ENCODE measurements at places on chromosomes 16 and 17.

GRCh38 chr16:25012525-25012991 is 2.6 kb downstream of the ARHGAP17 start:
- no peak for DNase-seq

DNA sequence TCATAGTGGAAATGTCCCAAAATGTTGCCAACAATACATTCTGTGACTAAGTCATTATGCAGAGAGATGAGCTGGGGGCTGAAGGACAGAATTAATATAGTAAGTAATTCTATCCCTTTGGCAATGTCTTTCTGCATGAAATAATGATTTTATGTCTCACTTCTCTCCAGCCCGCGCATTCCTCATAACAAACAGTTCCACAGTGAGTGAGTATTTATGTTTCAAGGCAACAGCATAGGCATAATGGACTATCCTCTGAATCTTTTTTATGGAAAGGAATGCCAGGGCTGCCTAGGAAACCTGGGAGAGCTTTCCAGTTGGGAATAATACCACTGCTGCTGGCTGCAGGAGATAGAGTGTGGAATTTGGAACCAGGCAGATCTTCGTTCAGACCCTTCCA is 477.7 kb downstream of the HS3ST4 start:
- DNase-seq: no peak

GRCh38 chr16:17223576-17223975 is 247.2 kb downstream of the XYLT1 start:
- no peak for DNase-seq

GRCh38 chr16:4801051-4801961 is 1.1 kb downstream of the ROGDI start:
- no peak for DNase-seq

DNA sequence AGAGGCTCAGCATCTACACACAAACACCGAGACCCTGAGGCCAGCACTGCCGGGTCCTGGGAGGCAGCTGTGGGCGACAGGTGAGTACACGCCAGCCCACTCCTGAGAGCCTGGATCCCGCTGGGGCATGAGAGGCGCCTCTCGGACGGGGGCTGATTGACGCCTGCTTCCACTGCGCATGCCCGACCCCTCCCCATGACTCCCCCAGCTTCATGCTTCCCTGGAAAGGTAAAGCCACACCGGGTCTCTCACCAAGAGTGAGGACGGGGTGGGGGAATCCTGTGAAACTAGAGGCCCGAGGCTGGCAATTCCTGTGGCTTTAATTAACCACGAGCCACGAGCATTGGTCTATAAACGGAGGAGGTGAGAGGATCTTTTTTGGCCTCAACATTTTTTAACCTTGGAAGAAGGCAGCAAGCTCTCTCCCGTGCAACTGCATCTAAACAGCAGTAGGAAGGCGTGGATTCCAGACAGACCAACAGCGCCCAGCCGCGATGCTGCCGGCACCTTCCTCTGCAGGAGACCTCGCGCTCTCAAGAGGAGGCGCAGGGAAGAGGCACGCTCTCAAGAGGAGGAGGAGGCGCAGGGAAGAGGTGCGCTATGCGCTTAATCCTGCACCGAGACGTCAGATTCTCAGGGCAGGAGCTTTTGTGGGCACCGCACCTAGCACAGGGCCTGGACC is 71.8 kb upstream of the METRNL start:
- no peak for DNase-seq

DNA sequence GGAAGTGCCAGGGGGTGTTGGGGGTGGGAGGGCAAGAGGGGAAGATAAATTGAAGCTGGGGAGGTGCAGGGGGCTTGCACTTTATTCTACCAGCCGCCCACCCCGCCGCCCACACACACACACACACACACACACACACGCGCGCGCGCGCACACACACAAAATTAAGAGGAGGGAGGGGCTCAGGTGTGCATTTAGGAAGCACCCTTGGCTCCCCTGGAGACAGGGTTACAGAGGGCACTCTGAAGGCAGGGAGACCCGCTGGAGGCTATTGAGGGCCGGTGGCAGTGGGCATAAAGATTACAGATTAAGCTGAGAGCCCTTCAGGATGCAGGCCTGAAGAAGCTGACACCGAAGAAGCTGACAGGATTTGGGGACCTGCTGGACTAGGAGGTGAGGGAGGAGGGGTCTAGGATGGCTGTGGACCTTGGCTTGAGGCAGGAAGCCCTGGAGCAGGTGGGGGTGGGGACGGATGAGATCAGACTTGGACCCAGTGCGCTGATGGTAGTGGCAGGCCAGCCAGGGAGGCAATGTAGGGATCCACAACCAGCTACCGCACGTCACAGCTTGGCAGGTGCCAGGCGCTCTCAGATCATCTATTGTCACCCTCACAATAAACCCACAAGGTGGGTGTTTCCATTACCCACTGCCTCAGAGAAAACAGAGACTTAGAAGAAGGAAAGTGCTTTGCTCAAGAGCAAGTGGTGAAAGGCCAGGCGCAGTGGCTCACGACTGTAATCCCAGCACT is 772 bp upstream of the SAMD14 start:
- no peak for DNase-seq

DNA sequence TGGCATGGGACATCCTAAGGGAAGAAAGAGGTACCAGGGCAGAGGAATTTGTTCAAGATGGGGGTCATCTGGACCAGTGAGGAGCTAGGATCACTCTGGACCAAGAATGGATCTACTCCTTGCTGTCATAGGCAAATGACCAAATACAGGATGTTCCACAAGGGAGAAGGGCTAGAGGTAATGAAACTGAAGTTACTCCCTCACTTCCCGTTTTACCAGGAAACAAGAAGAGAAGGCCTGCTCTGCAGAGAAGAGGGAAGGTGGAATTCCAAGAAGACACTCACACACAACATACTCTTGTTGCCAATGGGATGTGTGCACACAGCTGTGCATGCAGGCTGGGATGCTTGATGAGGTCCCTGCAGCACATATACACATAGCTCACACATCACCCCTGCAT is 38.6 kb downstream of the NEUROD2 start:
- DNase-seq: no peak

- no peak for DNase-seq
These were observed 1.6 kb downstream of the ACTG1 start for GRCh38 chr17:81510785-81511553.

DNA sequence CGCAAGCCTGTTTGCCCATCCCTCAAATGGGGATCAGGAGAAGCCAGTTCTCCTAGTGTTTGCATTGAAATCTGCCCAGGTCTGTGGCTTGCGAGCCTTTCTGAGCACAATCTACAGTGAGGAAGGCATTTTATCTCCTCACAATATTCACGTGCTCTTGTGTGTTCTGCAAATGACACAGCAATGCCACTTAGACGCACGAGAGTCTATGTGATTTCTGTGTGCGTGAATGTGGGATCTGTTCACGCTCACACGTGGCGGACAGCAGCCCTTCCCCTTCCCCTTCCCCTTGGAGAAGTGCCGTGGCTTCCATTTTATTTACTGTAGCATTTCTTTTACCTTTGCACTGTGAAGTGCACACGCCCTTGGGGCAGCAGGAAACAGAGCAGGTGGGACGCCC is 17.7 kb upstream of the CBFA2T3 start:
- DNase-seq: no peak

GRCh38 chr16:63925221-63925620 is 1196.6 kb downstream of the CDH11 start:
- no peak for DNase-seq

DNA sequence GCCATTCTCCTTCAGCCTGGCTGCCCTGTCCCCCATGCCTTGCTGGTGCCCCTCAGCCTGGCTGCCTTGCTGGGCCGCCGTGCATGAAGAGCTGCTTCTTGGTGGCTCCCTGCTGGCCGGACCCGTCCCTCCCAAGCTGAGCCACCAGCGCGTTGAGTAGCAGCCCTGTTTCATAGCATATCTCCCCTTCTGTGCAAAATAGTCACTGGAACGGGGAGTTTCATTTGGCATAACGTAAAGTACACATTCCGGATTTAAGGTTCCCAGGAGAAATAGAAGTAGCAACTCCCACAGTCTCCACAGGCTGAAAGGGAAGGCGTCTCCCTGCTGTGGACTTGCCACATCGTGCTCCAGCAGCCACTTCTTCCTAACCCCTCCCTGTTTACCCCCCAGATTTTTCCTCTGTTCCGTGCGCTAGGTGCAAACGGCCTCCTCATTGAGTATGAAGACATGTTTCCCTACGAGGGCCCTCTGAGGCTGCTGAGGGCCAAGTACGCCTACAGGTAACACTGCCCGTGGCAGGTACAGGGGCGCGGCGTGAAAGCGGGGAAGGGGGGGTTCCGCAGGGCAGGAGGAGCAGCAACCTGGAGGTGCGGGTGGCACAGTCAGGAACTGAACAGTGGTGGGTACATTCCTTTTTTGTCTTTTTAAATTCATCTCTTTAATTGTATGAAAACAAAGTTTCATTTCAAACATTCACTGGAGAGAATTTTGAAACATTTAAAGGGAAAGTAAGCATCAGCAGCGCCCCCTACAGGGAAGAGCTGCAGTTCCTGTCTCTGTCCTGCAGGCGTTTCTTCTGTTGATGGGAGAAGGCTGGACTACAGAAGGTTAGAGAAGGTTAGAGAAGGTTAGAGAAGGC is 5.8 kb upstream of the OGFOD3 start:
- DNase-seq: peak; percentile 26

GRCh38 chr17:35295686-35296085 is 52.8 kb downstream of the SLFN5 start:
- no peak for DNase-seq

DNA sequence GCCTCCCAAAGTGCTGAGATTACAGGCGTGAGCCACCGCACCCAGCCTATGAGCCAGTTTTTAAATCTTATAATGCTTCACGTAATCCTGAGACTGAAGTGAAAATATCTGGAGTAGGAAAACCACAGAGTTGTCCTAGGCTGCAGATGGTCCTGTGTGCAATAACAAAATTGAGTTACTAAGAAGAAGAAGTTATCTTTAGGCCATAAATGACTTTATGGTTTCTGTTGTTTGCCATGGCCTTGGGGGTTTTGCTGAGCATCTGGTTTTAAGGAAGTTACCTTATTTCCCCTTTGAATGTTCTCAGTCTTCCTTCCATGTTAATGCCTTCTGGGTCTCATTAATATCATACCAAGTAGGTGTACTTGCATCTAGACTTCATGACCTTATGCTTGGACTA is 16.5 kb downstream of the NMT1 start:
- no peak for DNase-seq

GRCh38 chr17:7512105-7512504 is 27.9 kb downstream of the POLR2A start:
- no peak for DNase-seq

- no peak for DNase-seq
These were observed 41.7 kb downstream of the CREBBP start for GRCh38 chr16:3838600-3839401.

Measured in stimulated activated CD4-positive, alpha-beta T cell treated with anti-CD3 and anti-CD28 coated beads, Interleukin-1b, Interleukin-23, amount 100 ng/mL, for 24 hours (primary cell).